ENCODE measurements at places on chromosomes 7 and 10.

DNA sequence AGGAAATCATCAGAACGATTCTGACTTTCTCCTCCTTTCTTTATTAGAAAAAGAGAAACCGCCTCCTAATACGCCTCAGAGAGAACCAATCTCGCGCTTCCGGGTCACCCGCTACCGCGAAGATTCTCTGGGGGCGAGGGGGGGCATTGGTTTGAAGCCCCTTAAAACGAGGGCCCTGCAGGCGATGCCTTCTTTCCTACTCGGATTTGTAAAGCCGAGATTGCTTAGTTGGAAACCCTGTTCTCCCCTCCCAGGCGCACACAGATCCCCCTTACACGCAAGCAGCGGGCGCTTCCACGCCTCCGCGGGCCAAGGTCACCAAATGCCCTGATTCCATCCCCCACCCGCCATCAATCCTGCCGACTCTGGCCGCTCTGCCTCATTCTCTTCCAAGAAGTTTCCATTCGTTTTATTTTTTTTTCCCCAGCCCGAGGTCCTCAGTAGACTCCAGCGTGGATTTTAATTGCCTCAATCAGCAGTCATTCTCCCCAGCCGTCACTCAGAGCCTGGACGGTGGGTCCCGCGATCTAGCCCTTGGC is 1.1 kb upstream of the GAD2 start:
- DNase-seq: no peak

DNA sequence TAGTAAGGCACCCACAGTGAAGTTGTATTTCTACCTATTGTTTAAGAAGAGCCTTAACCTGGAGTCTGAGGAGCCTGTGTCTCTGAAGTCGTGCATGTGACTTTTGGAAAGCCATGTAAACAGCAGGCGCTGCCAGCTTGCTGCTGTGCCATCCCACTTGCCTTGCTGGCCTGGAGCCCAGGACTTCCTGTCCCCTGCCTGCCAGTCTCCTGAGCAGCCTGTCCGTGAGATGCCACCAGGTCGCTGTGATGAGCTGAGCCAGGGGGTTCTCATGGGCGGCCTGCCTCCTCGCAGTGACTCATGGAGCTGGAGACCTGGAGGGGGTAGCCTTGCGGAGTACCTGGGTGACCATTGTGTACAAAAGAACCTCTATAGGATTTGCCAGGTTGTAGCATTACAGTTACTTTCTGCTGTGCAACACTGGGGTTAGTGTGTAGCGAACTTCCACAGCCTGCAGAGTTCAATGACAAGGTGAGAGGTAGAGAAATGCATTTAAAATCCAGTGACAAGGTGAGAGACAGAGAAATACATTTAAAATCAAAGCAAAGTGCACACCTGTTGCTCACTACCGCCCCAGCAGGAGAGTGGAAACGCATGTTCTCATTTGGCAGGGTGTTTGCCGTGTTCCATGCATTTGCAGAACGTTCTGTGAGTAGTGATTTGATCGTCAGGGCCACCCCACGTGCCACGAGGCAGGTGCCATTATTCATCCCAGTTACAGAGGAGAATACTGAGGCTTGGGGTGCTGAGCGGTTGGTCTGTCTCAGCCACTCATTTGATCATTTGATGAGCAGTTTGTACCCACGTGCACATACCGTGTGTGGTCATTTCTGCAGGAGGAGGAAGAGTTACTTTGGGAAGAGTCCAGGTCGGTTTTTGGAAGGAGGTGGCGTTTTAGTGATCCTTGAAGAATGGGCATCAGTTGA is 36.6 kb upstream of the BHLHA15 start:
- DNase-seq: no peak

- DNase-seq: peak; percentile 78
These were observed 39.1 kb downstream of the GOLGA7B start for GRCh38 chr10:97888641-97889262.

- no peak for DNase-seq
These were observed 99.8 kb upstream of the KIF5B start for GRCh38 chr10:32156031-32156495.

DNA sequence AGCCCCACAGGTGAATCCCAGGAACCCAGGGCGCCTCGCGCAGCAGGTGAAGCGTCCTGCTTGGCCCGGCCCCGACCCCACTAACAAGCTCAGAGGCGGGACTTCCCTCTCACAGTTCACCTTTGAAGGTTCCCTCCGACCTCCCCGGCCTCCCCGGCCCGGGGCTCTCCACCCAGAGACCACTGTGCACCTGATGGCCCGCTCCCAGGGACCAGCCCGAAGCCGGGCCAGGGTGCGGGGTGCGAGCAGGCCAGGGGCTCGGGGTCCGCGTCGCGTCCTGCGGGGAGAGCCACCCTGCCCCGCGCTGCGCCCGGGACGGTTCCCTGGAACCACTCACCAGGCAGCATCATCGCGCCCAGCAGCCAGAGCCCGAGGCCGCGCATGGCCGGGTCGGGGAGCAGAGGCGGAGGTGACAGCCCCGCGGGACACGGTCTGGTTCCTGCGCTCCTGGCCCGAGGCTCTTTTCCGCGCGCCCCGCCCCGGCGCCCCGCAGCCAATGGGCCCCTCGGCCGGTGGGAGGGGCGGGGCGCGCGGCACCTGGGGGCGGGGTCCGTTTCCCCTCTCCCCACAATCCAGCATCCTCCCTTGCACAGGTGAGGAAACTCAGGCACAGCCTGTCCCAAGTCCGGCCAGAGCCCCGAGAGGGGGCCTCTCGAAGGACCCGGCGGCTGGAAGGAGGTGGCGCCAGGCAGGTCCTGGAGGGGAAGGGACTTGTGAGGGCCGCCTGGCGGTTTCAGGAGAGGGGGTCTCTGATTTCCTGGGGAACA is at the start of gene ADAM8:
ADAM8 (minus strand) TSS at position 434 of the 767 bp plus-strand sequence; CDS start at position 383, 51 bp downstream.
- no peak for DNase-seq

GRCh38 chr7:30688718-30689221 is 6.5 kb upstream of the CRHR2 start:
- DNase-seq: no peak

GRCh38 chr7:135736586-135737305 is 8.8 kb upstream of the SLC13A4 start:
- DNase-seq: no peak

GRCh38 chr10:6781133-6781770 is 201.2 kb upstream of the PRKCQ start:
- DNase-seq: no peak

DNA sequence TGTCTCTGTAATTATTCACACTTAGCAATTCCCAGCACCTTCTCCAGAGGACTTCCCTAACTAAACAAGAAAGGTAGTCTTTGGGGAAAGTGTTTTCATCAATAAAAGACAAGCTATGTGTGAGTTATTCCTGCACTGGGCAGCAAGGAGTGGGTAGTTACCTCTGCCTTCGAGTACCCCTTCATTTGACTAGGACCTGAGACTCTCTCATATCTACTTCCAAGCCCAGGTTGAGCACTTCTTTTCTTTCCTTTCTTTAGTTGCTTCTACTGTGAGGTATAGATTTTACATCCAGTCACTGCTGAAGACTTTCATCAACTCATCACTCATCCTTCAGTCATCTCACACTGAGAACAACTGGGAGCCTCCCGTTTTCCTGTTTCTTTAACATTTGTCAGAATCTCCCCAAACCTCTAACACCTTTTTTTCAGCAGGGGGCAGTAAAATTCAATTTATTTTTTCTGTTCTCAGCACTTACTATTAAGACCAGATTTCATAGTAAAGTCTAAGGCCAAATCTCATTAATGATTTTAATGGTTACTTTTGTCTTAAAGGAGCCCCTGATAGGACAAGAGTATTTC is 80.1 kb upstream of the PRSS1 start:
- DNase-seq: no peak

GRCh38 chr7:67589183-67589582 is 592.5 kb downstream of the TYW1 start:
- no peak for DNase-seq

DNA sequence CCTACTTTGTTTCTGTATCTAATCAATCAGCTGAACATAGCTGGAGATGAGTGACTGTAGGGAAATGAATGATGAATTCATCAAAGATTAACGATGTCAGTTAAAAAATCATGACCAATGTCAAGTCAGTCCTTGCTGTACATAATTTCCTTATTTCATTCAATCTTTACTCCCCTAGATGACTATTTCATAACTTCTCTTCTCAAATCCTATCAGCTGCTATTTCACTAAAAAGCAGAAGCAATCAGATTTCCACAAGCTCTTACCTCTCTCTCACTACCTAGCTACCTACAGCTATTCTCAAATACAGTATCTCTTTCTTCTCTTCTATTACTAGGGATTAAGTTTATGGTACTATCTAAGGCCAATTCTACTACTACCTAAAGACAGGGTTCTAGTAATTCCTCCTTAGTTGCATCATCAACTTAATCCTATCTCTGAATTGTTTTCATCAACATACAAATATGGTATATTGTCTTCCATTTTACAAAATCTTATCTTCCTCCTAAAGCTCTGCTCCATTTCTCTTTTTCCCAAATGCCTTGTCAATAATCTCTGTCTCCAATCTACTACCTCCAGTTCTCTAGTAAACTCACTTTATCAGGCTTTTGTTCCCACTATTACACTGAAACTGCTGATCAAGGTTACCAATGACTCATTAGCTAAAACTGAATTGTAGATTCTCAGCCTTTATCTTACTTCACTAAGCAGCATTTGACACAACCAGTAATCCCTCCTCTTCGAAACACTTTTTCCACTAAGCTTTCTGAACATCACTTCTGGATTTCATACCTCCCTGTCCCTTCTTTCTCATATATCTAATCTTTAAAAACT is 28.4 kb downstream of the JMJD1C start:
- DNase-seq: no peak

DNA sequence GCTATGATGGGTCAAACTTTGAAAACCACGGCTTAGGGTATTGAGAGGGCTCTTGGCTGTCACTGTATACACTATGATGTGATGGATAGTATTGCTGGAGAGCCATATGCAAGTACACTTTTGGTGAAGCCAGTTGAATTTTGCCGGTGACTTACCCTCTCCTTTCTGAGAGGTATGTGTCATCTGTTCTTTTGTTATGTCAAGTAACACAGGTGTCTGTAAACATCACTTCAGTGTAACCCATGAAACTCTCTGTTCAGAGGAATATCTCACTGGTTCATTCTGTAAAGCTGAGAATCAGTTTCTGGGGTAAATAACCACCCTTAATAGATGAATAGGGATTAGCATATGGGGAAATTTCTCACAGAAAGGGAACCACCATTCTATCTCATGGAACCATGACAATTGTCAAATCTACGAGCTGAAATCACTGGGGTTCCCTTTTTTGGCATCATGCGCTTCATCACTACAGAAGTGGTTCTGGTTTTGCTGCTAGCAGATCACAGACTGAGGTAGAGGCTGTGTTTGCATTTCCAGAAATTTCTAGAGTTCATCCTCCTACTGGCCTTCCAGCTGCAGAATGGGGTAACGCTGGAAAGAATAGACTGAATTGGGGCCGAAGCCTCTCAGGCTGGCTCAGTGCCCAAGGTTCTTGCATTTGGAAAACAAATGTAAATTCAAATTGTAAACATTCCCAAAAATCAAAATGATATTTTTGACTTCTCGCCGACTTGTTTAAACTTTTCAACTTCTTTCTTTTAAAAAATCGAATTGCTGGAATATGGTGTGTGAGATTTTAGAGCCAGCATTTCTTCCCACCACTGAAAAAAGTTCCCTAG is 83.3 kb upstream of the CREB5 start:
- DNase-seq: no peak

DNA sequence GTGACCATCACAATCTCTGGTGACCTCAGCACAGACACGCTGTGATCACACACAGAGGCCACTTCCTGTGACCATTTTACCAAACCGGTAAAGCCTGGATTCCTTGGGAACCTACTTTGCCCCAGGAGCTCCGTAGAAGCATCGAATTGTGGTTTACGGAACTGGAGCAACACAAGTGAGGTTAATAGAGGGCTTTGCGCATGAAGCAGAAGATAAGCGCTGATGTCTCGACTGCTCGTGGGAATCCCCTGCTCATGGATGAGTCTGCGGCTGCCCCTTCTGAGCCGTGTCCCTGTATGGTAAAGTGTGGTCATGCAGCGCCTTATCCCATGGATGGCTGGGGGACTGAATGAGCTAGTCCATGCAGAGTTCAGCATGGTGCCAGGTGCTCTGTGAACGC is 53.6 kb downstream of the VIPR2 start:
- no peak for DNase-seq

- DNase-seq: no peak
These were observed 402.0 kb upstream of the NRG3 start for GRCh38 chr10:81472927-81473470.

DNA sequence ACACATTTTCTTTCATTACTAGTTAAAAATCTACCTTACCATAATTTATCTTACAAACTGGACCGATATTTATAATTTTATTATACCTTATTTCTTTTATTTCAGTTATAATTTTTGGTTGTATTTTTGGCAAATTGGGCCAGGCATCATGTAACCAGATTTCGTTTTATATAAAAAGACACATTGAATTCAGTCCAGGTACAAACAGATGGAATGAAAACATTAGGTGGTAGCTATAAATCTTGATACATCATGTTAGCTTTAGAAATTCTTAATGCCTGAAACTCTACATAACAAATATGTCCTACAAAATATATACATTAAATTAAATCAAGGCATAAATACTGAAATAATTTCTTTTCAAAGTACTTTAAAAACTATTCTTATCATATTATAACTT is 73.1 kb downstream of the SLC13A1 start:
- DNase-seq: no peak

DNA sequence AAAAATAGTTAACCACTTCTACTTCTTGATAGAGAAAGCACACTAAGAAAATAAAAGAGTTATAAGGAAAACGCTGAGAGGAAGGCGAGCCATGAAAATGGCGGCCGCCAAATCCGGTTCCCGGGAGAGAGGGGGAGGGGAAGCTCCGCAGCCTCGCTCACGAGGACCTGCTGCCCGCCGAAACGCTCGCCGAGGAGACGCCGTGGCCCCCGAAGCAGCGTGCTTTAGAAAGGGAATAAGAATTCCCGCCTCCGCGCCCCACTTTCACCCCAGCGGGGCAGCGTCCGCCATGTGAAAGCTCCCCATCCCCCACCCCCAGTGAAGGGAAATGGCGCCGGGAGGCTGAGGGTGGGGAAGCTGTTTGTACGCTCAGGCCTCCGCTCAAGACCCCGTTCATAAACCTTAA is 505 bp downstream of the HNRNPA2B1 start:
- DNase-seq: peak; percentile 67

DNA sequence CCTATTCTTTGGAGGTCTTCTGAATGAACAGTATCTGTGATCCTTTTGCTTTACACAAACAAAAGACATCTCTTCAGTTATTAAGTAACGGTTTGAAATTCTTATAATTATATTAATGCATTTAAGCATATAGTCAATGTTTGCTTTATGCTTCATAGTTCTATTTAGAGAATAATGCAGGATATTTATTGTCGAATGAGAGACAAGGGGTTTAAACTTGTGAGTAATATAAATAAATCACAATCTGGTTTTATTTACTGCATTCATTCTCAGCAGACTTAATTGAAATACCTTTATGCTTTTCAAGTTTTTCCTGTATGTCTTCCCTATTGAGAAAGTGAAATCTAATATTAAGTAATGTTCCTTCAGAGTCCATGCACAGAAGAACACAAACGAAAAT is 149.5 kb upstream of the LRRN3 start:
- DNase-seq: no peak
